ENCODE measurements at places on chromosomes 11 and 22.

GRCh38 chr11:70552167-70553150, 154.1 kb downstream of the CTTN start:
- no peak for DNase-seq

DNA sequence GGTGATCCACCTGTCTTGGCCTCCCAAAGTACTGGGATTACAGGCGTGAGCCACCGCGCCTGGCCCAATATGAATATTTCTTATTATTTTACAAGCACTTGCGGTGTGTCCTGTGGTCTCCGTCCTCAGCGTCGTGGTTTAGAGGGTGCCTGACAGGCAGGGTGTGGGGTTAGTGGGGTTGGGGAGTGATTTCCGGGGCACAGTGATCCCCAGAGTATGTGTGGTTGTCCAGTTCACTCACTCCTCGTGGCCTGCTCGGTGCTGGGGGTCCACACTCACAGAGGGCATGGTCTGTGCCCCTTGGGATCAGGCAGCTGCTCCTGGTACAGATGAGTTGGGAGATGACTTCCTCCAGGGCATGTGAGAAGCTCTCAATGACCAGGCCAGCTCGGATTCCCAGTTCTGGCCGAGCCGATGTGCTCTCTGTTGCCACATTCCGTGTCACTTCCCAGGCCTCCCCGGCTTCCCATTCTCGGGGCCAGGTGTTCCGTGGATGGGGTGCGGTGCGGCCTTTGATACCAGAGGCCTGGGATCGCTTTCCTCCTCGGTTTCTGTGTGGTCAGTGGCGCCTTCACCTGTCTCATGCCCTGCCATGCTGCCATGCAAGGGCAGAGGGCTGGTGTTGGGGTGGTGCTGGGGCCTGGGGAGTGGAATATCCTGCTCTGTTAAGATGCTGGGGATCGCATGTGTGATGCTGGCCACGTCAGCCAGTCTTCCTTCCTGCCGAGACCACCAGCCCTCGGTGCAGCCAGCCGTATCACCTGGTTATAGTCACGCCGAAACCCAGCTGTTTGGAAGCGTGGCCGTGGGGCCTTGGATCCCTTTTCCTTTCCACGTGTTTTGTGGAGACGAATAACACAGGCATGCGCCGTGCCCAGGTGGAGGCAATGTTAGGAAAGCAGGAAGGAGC, 39.6 kb downstream of the PARVB start:
- DNase-seq: no peak

DNA sequence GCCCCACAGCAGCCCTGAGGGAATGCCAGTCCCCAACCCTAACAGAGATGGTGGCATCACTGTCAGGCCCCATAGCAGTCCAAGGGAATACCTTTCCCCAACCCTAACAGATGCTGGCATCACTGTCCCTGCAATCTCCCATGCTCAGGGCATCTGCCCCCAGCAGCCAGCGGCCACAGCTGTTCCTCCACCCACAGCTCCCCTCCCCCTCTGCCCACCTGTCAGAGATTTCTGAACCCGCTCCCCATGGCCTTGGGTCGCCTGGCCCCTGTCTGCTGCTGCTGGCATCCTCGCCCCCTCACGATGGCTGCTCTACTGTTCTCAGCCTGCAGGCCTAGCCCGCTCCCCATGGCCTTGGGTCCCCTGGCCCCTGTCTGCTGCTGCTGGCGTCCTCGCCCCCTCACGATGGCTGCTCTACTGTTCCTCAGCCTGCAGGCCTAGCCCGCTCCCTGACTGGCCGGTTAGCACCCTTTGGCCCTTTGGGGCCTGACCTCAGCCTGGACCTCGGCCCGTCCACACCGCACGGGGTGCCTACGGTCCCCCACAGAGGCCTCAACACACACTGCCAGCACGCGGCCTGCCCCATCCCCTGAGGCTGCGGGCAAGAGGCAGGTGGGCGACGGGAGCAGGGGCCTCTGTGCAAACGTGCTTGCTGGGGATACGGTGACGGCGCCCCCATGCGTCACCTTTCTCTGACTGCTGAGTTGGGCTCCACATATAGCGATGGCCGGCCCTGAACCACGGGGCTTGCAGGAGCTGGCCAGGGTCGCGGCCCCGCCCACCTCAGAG, 20.7 kb downstream of the CHID1 start:
- DNase-seq: no peak

DNA sequence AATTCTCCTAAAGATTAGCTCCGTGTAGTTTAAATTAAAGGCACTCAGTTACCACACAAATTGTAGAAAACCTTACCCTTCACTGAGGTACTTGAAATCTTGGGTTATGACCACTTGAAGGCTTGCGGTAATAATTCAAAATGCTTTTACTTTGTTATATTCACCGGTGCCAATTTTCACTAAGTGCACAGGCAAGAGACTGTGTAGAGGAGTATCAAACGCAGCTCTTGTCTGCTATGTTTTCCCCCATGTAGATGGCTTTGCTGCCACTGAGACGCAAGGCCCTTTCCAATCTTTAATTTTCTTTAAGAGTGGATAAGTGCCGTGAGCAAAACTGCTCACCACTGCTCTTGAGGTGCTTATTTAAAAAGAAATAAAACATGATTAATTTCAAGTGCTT, 155.8 kb downstream of the CADM1 start:
- DNase-seq: no peak

- DNase-seq: no peak
Observed at GRCh38 chr11:95556011-95556341, 233.6 kb downstream of the FAM76B start.

- no peak for DNase-seq
Observed at GRCh38 chr11:1557051-1557884, 14.8 kb downstream of the DUSP8 start.

DNA sequence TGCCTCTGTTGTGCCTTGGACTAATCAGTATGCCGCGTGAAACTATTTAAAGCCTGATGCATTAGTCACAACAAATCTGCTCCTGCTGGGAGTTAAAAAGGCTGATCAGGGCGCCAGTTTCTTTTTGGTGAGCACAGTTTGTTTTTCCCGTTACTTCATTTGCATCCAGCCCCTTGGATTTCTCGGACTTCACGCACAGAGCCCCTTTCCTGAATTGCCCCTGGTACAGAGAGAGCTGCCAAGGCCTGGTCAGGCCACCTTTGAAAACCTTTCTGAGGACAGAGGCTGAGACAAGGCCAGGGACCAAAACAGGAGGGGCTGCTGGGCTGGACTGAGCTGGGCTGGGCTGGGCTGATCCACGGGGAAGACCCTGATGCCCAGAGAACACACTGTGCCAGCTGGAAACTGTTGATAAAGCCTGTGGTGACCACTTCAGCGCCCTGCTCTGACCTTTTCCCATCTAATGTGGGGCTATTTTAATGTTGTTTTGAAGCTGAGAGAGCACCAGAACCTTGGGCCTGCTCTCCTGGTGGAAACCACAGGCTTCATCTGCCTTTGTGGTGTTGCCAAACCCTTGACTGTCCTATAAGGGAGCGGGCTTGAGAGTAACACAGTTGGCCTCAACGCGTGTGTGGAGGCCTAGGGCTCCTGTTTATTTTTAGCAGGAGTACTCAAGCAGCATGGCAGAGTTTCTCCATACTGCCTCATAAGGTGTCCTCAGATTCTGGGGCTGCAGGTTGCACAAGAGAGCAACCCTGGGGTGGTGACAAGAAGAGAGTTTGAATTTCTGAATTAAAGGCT, 44.2 kb downstream of the NAV2 start:
- no peak for DNase-seq

DNA sequence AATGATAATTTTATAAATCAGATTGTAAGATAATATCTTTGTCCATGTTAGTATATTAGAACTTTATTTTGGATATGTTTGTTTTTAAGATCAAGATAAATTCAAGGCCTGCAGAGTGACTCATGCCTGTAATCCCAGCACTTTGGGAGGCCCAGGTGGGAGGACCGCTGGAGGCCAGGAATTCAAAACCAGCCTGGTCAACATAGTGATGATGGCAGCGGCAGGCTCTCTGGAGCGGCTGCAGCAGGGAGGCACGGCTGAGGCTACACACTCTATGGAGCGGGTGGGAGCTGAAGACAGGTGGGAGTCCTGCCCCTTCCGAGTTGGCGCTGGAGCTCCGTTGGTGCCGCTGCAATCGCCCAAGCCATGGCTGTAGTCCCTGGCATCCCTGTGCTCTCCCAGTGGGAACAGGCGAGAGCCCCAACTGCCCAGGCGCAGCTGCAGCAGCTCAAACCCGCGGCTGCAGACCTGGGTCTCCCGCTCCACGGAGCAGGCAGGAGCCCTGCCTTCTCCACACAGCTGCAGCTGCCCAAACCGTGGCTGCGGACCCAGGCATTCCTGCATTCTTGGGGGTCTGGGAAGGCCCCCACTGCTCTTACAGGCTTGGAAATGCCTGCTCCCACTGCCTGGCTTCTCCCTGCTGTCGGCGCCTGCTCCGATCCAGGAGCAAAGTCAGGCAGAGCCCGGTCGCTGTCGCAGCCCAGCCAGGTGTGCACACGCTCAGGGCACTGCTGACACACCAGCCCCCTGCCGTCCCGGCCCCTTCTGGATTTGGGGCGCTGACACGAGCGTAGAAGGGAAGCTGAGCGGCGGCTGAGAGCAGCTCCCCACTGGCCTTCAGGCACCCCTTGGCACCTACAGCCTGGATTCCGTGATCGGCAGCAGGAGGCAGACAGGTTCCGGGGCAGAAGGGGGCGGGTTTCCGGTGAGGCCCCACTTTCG, 16.7 kb downstream of the C11orf54 start:
- DNase-seq: no peak

GRCh38 chr11:64875369-64876228, 2.8 kb downstream of the EHD1 start:
- DNase-seq: peak; percentile 89

- no peak for DNase-seq
Observed at GRCh38 chr11:41713030-41713429, 253.6 kb upstream of the LRRC4C start.

DNA sequence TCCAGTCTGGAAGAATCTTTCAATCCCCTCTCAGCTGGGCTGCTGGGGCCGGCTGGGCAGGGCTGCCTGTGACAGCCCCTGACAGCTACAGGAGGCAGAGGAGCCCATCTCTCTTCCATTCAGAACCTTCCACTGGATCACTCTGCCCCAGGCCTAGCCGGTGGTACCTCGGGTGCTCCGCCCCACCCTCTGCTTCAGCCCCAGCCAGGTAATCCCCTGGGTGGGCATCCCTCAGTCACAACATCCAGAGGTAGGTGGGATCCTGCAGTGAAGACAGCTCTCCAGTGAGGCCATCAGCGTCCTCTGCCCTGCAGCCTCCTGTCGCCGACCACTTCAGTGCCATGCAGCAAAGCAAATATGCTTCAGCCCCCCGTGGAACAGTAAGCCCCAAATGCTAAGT, 223.7 kb downstream of the DSCAML1 start:
- no peak for DNase-seq
